ENCODE measurements at places on chromosomes 1 and 21. TPM values are rescaled to one million over a fixed set of nuclear protein-coding genes. Genes with fewer than 3 reads are reported as not detected.

Gene WNT3A
- not detected for total RNA-seq

DNA sequence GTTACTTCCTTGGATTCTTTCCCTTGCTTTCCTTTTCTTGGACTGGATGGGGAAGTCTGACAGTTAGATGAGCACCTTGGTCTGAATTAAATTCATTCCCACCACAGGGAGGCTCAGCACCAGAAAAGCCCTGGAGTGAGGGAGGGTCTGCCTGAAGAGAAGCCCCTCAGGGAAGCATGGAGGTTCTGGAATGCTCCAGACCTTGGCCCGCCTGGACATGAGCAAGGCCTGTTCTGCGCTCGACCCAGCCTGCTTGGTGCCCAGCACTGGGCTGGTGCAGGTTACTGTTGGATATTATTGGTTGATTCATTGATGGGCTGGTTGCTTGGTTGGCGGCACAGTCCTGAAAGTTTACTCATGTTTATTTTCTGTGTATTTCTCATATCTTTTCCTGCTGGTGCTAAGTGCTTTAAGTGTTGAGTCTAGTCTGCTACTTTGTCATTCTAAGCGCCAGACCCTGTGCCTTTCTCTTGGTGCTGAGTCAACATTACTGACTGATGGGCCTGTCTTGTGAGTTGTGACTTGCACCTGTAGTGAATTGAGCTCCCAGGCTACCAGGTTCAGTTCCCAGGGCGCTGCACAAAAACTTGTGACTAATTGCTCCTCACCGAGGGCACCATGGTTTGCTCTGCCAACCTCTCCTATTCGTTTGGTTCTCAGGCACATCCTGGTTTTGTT lies 538.5 kb downstream of the KIF26B start:
- DNase-seq = no peak

- DNase-seq = no peak
These were observed 12.6 kb upstream of the BARHL2 start for GRCh38 chr1:90729504-90730242.

- no peak for DNase-seq
These were observed 55.8 kb downstream of the SLC9A1 start for GRCh38 chr1:27099135-27099586.

GRCh38 chr1:6188466-6188865 lies 8.3 kb upstream of the CHD5 start:
- no peak for DNase-seq

- peak; percentile 56 for DNase-seq
These were observed 978 bp downstream of the PRDM15 start for GRCh38 chr21:41877901-41878830.
